ENCODE measurements at places on chromosomes 12 and 14.

- no peak for DNase-seq
These were observed 38.7 kb downstream of the ISCA2 start for GRCh38 chr14:74532246-74532645.

- DNase-seq = no peak
These were observed 151.0 kb downstream of the SRGAP1 start for GRCh38 chr12:63995512-63995911.

DNA sequence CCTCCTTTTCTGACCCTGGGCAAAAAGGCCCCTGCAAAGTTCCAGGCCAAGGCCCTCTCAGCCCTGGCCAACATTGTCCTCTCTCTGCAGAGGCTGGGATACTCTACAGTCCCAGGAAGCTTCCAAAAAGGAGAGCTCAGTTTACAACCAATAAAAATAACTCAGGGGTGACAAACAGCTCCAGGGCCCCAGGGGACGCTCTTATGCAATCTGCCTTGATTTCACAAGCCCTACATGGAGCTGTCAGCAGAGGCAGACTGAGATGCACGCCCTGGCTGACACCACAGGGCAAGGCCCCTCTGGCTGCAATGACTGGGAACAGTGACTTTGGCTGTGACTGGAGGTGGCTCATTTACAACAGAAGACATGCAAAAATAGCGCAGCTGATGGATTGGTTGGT, 129.0 kb upstream of the MED13L start:
- DNase-seq = no peak

GRCh38 chr12:85804663-85805062, 31.5 kb downstream of the RASSF9 start:
- DNase-seq = no peak

DNA sequence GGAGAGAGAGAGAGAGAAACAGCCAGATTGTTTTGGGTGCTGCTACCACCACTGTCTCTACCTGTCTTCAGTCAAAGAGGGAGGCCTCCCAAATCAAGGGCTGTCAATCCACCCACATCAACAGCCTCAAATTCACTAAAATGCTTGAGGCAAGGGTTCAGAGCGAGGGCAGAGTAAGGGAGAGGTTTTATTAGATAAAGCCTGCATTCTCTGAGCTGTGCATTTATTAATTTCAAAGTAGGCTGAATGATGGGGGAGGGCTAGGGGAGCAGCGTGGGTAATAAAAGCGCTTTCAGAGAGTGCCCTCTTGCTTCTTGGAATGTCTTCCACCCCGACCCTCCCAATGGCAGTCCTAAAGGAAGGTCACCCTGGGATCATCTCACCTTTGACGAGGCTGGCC, 636.5 kb upstream of the TBX3 start:
- DNase-seq = no peak

DNA sequence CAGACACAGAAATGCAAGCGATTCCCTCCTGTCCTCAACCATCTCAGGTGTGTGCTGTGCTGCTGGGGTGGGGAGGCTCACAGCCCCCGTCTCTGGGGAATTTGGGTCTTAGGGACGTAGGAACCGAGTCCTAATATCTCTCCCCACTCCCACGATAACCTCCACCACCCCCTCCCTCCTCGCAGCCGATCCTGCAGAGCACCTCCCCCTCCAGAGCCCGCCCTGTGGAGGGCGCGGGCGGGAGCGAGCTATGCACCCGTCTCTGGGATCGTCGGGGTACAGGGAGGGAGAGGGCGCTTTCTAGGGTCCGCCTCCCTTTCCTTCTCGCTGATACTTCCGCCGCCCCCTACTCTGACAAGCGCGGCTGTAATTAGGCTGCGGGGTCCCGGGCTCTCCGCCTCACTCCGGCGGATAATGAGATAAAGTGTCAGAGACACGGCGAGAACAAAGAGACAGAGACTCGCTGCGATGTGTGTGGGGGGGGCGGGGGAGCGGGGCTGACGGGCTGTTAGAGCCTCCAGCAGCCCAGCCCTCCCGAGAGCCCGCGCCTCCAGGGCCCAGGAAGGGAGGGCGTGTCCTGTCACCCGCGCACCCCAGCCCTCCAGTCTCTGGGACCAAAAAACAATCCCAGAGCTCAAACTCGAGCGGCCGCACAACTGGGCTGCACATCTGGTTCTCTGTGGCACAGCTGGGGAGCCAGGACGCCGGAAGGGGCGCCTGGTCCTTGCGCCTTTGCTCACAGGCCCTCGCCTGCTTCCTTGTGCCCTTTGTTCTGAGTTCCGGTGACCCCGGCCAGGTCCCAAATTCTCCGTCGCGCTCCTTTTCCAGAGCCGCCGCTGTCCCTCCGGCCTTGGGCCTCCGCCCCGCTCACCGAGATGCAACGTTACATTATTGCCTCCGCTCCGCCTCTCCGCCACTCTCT, 8.7 kb downstream of the SHMT2 start:
- DNase-seq = peak; percentile 49

- no peak for DNase-seq
These were observed 492.9 kb upstream of the NOVA1 start for GRCh38 chr14:27090716-27091115.

GRCh38 chr12:52151837-52152783, 39.7 kb downstream of the KRT80 start:
- DNase-seq = peak; percentile 64

DNA sequence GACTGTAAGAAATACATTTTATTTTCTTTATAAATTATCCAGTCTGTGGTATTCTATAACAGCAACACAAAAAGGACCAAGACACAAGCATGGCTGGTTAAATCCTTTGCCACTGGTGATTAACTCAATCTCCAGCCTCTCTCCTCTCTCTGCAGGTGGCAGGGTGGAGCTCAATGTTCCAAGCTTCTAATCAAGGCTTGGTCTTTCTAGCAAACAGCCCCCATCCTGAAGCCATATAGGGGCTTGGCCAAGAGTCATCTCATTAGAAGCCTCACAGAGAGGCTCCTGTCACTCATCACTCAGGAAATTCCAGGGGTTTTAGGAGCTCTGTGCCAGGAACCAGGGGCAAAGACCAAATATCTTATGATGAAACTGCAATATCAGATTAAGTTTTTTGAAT, 12.0 kb downstream of the C12orf75 start:
- no peak for DNase-seq

DNA sequence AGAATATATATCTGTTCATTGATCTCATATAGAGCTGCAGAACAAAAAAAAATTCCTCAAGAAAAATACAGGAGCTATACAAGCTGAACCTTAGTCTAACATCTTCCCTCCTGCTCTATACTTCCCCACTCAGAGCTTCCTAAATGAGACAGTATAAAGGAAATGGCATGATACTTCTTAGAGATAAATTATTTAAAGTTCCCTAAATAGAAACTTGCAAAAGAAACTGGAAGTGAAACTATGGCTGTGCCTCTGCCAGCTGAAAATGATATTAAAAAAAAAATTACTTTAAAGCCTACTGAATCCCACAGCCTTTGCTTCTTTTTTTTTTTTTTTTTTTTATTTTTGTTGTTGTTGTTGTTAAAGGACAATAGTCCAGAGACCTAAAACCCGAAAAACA, 11.6 kb upstream of the NEK9 start:
- no peak for DNase-seq

- DNase-seq = no peak
These were observed 43.6 kb downstream of the AMN start for GRCh38 chr14:102965971-102966655.

DNA sequence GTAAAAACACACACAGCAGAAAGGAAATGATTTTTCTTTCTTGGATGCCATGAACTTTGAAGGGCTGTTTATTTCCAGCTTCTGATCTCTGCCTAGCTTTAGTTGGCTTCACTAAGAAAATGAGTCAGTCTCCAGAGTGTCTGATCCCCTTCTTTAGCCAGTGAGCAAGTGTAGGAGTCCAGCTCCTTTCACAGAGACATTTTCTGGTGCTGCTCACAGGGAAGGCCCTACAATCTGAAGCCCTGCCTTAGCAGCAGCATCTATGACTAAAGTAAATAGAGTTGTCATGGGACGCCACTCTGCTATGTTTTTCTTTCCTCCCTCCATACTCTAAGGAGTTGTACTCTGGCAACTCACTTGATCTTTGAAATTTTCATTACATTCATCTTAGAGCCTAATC, 103.5 kb downstream of the RPAP3 start:
- no peak for DNase-seq

DNA sequence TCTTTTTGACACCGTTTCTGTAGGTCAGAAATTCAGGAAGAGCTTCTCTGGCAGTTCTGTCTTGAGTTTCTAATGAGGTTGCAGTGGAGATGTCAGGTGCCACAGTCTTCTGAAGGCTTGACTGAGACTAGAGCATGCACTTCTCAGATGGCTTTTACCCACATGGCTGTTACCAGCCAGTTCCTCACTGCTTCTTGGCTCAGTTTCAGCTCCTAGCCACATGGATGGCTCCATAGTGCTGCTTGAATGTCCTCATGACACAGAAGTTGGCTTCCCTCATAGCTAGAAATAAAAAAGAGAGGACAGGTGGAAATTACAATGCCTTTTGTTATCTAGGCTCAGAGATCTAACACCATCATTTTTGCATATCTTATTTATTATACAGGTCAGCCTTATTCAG, 38.1 kb upstream of the SLC2A13 start:
- DNase-seq = no peak

DNA sequence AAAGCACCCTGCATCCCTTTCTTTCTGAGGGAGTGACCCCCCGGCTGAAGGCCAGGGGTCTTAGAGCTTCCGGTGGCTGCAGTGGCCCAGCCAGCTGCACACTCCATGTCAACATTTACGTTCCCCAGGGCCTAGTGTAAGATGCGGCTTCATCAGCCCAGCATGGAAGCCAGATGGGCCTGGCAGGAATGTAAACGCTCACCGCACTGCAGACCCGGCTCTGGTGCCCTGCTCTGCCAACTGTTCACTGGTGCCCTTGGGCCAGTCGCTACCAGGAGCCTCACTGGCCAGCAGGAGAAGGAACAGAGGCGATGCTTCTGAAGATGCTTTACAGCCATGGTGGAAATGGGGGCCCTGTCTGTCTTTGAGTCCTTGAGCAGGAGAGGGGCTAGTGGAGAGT, 8.6 kb upstream of the TMEM119 start:
- no peak for DNase-seq

GRCh38 chr12:76559400-76560085, at the start of gene OSBPL8:
TSS of gene OSBPL8 (minus strand) at chr12:76559771. CDS start at chr12:76487551, 72,220 bp downstream.
- DNase-seq = peak; percentile 98

- DNase-seq = no peak
These were observed 52.4 kb downstream of the NTN4 start for GRCh38 chr12:95738024-95738611.

GRCh38 chr14:31770271-31770670, 209.1 kb downstream of the NUBPL start:
- DNase-seq = no peak

GRCh38 chr12:68630050-68630449, 19.4 kb downstream of the RAP1B start:
- peak; percentile 17 for DNase-seq

GRCh38 chr12:105915997-105916759, 222.6 kb downstream of the NUAK1 start:
- DNase-seq = no peak

GRCh38 chr12:27332407-27332713, 276 bp upstream of the BMAL2 start:
- no peak for DNase-seq

DNA sequence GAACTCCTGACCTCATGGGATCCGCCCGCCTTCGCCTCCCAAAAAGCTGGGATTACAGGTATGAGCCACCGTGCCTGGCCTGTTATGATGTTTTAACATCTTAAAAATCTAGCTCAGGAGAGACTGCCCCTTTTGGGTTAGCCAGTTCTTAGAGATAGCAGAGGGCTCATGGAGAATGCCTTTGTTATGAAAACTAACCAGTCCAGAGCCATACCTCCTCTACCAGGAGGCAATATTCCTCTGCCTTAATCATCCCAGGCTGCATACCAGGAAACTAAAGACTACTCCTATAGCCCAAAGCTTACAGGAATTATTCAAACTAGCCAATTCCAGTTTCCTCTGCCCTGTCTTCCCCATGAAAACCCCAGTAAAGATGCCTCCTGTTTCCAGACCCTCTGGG, 96.0 kb upstream of the MDM1 start:
- DNase-seq = no peak

- no peak for DNase-seq
These were observed 727.3 kb upstream of the LMO3 start for GRCh38 chr12:17333287-17333686.

GRCh38 chr12:63990828-63991547, 146.5 kb downstream of the SRGAP1 start:
- no peak for DNase-seq

DNA sequence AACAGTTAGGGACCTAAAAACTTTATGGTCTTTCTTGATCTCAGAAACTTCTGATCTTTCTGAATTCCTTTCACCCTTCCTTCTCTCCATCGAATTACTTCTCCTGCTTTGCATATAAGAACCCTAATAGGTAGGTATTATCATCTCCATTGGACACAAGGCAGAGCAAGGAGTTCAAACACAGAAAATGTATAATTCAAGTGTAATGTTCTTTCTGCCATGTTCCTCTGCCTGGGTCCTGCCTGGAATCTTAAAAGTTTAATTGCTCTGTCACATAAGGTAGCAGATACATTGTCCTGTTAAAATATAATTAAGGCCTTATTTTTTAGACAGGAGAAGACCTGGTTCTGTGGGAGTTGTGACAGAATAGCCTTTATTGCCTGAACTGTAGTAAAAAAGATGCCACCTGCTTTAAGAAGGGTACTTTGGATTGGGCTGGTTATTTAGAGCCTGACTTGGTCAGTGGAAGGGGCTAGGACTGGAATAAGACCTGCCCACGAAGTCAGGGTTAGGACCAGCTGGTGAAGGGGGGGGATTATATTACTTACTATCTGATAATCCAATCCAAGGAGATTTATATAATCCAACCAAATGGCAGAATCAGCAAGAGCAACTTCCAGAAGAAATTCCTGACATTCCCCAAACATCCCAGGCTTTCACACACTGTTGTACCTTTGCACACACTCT, 10.4 kb downstream of the G2E3 start:
- DNase-seq = no peak

GRCh38 chr14:61559641-61560201, 135.6 kb upstream of the HIF1A start:
- no peak for DNase-seq

DNA sequence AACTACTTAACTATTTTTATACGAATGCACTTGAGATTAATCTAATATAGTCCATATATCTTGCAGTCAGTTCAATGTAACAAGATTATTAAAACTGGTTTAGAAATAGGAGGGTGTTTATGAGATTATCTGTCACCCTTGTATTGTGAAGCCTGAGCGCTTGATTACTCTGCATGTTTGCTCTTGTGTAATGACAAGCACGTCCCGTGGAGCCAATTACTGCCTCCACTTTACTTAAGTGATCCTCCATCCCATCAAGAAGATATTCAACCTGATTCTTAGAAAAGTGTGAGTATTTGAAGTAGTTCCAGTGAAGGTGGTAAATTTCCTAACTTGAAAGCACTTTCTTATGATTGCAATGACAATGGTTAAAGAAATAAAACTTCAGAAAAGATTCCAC, 415.2 kb upstream of the GARIN6 start:
- DNase-seq = no peak
